Left kidney (tissue), 8 donors: ENCODE measurements at places on chromosomes 11 and 22. TPM values are rescaled to one million over a fixed set of nuclear protein-coding genes. Genes with fewer than 3 reads are reported as not detected.

The HMGXB4 gene
- 39.2 TPM for polyA plus RNA-seq

The OR52I1 gene
- polyA plus RNA-seq: not detected

The AP1B1 gene
- polyA plus RNA-seq: 43.9 TPM

The CRYBB3 gene
- 0.27 TPM for polyA plus RNA-seq

DNA sequence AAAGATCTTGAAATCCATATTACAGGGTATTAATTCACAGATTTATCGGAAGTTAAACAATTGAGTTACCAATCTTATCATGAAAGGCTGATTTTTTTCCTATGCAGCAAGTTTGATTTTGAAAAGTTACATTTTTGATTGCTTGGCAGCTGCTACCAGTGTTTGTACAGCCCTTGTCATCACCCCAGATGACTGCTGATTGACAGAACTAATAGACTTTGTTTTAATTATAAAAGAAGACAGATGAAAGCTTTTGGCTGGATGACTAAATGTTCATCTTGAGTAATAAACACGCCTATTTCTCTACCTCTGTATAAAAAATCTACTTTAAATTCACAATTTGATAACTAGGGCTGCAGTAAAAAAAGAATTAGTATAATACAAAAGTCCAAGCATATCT is 259.7 kb downstream of the TTC28 start:
- no peak for DNase-seq

DNA sequence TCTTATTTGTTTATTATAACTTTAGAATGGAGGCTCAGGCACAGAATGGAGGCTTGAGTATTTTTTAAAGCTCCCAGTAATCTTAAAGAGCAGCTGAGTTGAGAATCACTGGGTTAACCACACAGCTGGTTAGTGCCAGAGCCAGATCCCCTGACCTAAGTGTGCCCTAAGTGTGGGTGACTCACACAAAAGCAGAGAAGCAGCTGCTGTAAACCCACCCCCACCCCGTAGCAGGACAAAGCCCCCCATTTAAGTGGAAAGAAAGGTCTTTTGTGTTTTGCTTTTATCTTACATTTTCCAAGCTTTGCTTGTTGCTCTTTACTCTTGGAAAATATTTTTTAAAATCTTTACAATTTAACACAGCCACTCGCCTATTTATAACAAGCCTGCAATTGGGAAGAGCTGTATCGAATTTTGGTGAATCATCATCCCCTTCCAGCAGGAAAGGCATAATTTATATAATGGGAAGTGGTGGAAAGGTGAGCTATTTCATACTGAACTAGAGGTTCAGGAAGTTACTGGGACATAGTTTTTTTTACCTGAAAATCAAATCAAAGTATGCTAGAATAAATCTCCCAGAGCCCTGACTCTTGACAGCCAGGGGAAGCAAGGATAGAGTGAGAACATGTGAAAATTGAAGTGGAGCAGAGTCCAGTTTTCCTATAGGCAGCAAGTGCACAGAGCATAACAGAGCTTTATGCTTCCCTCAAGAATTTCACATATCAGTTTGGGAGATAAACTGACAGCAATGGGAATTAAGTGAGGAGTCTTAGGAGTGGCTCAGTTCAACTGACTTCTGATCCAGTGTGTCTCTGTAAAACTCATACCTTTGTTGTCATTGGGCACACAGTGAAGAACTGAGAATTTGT is 405.7 kb downstream of the AASDHPPT start:
- no peak for DNase-seq

GRCh38 chr11:57335343-57336110 is at the start of gene SSRP1:
Gene SSRP1 (minus strand): TSS chr11:57335892. CDS start chr11:57335121, 771 bp downstream.
- peak; percentile 83 for DNase-seq

DNA sequence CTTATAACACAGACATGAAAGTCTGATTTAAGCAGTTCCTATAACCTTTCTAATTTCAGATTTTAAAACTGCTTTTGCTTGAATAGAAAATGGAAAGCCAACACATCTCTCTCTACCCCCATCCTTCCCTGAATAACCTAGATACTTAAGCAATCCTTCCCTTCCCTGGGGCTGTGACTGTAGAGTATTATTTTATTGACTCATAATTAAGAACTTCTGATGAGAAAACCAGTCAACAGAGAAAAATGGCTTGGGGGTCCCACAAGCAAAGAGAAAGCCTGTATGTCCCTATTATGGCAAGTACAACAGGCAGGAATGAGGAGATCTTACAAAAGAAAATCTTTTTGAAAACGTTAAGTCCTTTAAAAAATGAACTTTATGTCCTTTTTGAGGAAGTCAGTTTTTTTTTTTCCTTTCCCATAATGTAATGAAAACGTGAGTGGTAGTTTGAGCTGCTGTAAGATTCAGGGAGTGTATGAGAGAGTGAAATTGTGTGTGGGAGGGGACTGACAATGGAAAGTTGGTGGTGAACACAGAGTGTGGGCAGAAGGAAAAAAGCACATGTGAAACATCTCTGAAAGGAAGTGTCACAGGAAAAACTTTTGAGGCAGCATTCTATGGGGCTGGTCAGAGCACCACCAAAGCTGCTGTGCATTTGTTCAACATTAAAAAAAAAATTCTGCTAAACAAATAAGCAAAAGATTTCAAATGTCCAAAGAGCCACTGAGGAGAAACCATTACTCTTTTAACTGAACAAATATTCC is 154.6 kb downstream of the MAML2 start:
- no peak for DNase-seq

DNA sequence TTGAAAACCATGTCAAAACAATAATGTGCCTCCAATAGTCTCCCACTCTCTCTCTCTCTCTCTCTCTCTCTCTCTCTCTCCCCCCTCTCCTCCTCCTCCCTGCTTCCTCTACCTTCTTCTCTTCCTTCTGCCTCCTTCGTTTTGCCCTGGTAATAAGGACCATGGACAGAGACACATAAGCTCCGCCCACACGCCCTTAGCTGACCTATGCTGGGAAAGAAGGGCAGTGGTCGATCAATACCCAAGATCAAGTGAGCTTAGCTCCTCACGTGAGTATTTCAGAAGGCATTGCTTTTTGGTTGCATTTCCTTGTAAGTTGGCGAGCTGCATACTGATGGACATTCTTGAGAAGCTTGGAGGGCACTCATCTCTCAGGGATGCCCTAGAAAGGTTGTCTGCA is 194.8 kb downstream of the MIAT start:
- DNase-seq: no peak

DNA sequence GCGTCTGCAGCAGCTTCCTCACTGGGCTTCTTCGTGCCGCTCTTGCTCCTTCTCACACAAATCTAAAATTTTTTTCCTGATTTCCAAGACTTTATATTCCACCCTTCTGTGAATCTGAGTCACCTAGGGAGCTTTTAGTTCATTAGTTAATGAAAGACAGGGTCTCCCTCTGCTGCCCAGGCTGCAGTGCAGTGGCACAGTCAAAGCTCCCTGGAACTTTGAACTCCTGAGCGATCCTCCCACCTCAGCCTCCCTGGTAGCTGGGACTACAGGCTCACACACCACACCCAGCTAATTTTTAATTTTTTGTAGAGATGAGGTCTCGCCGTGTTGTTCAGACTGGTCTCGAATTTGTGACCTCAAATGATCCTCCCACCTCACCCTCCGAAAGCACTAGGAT is 116.9 kb downstream of the ATXN10 start:
- DNase-seq: no peak

DNA sequence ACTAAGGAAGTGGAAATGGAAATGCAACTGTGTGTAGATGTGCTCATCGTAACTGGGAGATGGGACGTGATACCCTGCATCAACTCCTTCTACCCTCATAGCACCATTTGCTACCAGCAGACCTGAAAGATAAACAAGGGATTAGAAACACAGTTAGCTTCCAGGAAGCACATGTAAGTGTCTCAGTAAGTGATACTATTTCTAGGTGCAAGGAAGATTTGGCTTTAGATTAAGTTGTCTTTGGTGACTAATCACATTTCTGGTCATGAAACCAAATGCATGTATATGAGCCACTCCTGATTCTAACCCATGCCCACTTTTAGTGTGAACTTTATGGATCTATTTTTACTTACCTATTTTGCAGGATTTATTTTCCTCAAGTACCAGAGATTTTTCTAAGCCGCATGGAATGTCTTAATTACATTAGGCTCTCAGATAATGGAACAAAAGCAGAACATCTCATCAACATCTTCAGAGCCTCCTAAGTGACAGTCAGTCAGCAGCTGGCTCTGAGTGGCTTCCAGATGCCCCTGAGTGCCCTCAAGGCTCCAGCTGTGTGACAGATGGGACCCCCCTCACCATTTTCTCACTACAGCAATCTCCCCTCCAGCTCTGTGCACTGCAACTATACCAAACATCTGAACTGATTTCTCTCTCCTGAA is 21.2 kb downstream of the SLC5A12 start:
- no peak for DNase-seq
